Pulmonary artery endothelial cell (primary cell): ENCODE measurements at places on chromosomes 16 and 17.

DNA sequence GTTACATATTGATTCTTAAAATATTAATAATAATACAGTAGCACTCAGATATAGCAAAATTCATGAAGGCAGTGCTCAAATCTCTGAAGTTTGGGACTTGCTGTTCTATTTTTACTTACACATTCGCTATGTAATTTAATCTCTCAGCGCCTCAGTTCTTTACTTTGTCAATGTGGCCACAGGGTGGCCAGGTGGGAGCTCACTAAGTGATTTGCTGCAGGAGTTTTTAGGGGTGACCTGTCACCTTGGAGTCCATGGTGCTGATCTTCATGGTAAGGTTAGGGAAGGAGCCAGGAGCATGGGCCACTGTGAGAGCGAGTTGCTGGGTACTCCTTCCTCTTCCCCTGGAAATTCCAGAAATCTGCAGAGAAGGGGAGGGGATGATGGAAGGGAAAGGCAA lies 28.1 kb downstream of the VWA3A start:
- DNase-seq: no peak

DNA sequence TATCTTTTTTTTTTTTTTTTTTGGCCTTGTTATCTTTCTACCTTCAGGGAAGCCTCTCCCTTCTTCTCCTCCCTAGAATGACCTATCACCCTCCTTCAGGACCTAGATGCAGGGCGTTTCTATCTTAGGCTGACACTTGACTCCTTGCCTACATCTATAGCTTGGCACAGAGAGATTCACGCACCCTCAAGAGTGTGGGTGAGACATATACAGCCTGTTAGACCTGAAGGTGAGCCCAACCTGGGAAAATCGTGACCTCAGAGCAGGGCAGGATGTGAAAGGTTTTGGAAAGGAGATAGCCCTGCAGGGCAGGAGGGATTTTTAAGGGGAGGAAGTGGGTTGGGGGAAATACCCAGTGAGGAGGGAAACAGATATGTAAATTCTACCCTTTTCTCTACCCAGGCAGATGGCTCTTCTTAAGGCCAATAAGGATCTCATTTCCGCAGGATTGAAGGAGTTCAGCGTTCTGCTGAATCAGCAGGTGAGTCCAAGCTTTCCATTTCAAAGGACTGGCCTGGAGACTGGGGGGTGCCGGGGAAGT lies at the start of gene AHSP:
Gene AHSP (plus strand): TSS at position 167 of the 541 bp plus-strand sequence. CDS start 240 bp downstream, at position 407.
- DNase-seq: no peak

- no peak for DNase-seq
Measured at GRCh38 chr17:74361230-74362068, at the start of gene BTBD17. Gene BTBD17 (minus strand): TSS chr17:74361868. CDS start chr17:74361819, 49 bp downstream.

- no peak for DNase-seq
Measured at GRCh38 chr17:31492880-31493655, 101.6 kb downstream of the RAB11FIP4 start.

DNA sequence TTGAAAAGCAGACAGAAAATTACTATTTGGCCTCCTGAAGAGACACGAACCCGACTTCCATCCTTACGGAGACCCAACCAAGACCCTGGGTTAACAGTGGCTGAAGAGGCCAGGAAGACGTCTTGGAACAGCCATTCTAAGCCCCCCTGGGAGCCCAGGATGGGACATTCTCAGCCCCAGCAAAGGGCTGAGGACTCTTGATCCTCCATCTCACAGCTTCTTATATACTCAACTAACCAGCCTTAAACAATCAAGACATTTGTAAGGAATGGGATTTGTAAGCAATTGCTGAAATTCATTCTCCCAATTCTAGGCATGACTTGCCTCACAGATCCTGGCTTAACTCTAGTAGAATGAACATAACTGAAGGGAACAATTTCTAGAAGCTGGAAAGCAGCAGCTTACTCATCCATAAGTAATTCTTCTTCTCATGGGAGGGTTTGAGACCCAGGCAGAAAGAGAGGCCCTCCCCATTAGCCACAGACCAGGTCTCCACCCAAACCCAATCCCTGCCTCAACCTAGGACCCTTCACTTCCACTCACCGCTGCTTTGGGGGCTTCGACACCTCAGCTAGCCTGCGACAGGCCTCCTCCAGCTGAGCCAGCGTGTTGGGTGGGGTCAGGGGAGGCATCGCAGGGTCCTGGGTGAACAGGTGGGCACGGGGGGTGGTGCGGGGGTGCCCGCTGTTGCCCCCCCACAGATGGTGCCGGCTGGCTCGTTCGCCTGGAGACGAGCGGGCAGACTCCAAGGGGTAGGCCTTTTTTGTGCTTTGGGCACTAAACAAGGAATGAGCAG lies 25.5 kb downstream of the AXIN2 start:
- no peak for DNase-seq

GRCh38 chr17:81040791-81041337 lies 5.9 kb downstream of the BAIAP2 start:
- DNase-seq: no peak

DNA sequence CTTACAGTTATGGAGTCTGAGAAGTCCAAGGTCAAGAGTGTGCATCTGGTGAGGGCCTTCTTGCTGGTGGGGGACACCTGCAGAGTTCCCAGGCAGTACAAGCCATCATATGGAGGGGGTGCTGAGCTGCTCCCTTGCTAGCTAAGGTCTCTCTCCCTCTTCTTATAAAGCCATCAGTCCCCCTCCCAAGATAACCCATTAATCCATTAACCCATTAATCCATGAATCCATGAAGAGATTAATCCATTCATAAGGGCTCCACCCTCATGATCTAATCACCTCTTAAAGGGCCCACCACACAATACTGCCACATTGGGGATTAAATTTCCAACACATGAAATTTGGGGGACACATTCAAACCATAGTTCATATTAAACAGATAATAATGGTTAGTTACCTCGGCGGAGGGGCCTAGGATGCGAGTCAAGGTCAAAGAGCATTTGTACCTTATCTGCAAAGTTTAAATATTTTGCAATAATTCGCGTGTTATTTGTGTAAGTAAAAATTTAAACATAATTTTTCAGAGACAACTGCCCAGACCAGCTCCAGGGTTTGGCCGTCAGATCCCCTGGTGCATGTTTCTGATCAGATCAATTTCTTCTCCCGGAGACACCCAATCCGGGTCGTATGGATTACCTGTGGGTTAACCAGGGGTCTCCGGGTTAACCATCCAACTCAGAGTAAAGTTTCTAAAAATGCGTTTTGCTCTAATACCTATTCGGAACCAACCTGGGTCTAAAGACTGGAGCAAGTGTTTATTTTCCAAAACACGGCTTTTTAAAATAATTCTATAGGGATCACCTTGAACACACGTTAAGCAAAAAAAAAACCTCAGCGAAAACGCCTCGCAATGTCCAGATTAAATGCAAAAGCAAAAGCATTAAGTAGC lies 740 bp upstream of the POLR3E start:
- DNase-seq: no peak

GRCh38 chr17:75995385-75995925 lies 5.2 kb upstream of the CDK3 start:
- no peak for DNase-seq

GRCh38 chr17:77615703-77616253 lies 342.7 kb upstream of the TNRC6C start:
- no peak for DNase-seq

DNA sequence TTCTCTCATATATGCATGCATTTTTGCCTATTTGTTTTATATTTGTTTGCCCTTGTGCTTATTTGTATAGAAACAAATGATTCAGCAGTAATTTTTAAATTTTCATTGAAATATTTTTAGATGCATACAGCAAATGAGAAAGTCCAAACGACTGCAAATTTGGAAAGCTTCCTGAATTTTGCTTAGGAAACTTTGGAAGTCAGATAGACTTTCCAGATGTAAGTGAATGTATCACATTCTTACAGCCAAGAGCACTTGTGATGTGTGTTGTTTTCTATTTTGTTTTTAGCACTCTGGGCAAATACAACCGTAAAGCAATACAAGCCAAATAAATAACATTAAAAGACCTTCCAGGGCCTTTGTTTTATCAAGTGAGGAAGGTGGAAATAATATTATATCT lies 680.8 kb upstream of the CDH8 start:
- no peak for DNase-seq

DNA sequence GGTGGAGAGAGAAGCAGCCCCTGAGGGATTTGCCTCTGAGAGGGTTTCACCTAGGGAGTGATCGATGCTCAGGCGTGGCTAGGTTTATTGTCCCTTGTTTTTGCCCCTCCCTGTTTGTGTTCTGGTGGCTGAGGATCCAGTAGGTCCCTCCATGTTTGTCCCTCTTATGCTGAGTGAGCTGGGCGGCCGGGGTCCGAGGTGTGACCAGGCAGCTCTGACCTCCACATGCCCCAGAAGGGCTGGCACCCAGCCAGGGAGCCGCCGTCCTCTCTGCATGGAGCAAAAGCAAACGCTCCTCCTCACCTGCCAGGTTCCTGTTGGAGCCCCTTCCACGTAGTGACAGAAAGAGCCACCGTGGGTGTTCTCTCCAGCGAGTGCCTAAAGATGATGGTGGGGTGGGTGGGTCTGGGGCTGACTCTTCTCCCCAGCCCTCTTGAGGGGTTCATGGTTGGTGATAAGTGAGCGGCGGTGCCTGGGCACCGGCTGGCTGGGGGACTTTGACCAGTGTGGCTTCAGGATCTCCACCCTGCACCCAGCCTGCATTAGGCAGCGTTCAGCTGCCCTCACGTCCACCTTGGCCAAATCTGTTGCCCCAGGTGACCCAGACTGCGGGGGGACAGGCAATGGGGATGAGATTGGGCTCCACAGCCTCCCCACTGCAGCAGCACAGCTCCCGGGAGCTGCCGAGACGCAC lies 14.1 kb upstream of the NUDT16L1 start:
- DNase-seq: no peak

DNA sequence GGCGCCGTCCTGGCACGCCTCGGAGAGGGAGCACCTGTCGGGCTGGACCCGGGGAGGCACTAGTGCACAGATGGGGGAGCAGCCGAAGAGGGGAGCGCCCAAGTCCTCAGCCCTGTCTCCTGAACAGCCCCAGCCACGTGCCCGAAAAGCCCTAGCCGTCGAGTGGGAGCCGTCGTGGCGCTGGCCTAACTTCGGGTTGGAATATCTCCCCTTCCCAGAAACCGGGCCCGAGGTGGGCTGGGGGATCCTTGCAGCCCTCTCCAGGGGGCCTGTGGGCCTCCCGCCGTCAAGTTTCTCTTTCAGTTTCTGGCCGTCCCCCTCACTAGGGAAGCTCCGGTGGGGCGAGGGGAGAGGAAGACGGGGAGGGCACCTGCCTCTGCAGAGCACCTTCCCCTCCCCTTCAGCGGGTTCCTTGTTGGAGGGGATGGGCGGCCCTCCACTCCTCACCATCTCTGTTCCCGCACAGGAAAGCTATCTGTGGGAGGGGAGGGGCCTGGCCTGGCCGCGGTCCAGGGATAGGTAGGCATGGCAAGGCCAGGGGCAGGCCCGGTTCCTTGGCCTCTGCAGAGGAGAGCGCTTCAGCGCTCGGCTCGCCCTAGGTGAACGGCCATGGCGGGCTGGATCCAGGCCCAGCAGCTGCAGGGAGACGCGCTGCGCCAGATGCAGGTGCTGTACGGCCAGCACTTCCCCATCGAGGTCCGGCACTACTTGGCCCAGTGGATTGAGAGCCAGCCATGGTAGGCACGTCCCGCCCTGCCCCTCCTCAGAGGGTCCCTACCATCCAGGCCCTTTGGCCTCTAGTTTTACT lies 709 bp downstream of the STAT5A start:
- no peak for DNase-seq

DNA sequence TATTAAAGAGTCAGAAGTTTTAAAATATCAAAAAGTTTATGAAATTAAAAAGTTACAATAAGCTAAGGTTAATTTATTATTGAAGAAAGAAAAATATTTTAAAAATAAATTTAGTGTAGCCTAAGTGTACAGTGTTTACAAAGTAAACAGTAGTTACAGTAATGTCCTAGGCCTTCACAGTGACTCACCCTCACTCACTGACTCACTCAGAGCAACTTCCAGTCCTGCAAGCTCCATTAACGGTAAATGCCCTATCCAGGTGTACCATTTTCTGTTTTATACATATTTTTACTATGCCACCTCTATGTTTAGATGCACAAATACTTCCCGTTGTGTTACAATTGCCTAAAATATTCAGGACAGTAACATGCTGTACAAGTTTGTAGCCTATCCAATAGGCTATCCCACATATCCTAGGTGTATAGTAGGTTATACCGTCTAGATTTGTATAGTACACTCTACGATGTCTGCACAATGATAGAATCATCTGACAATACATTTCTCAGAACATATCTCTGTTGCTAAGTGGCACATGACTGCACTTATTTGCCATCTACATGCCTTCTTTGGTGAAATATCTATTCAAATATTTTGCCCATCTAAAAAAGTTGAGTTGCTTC lies 67.2 kb upstream of the WSB1 start:
- DNase-seq: no peak

GRCh38 chr16:70591615-70592014 lies 54.7 kb upstream of the IL34 start:
- no peak for DNase-seq

GRCh38 chr16:24758373-24758772 lies 28.9 kb downstream of the TNRC6A start:
- DNase-seq: no peak

- no peak for DNase-seq
Measured at GRCh38 chr17:41020336-41020735, 6.7 kb downstream of the KRTAP1-5 start.

GRCh38 chr16:55398762-55399161 lies 74.8 kb downstream of the IRX6 start:
- DNase-seq: no peak

DNA sequence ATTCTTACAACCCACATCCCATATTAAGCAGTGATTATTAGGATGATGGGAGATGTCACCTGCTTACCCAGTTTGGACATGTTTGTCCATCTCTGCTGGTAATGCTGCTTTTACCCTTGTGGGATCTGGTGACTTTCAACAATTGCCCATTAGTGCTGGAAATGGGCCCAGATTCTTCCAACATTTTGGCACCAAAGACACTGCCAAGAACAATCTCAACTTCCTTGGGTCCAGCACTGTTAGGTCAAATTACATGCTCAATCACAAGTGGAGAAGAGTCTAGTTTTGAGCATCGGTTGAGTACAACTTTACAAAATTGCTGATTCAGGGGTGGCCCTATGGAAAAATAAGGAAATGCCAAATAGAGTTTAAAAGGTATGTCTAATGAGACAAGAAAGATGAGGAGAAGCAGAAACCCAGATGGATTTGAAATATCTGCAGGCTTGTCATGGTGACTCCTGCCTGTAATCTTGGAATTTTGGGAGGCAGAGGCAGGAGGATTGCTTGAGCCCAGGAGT lies 13.0 kb upstream of the ZFP3 start:
- DNase-seq: no peak

DNA sequence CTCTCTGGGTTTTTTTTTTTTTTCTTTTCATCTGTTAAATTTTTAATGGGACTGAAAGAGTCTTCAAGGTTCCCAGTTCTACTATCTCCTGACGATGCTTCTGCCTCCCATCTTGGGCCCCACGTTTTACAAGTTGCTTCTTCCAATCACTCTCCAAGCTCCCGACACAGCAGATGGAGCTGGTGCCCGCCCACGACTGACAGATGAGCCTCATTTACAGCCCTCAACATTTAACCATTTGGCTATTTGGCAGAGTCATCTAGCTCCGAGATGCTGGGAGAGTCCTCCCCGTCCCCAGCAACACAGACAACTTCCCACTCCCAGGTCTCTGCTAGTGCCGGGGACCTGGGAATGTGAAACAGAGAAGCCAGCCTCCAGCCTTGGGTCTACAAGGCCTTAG lies 276.9 kb downstream of the SHISA9 start:
- DNase-seq: no peak

- DNase-seq: no peak
Measured at GRCh38 chr17:57819285-57819684, 30.6 kb downstream of the MRPS23 start.
